ENCODE measurements at places on chromosomes 1 and 21. TPM values are rescaled to one million over a fixed set of nuclear protein-coding genes. Genes with fewer than 3 reads are reported as not detected.

Gene TEX38
- total RNA-seq, result not detected

Gene HEYL
- 0.19 TPM for total RNA-seq

Gene LYPD8
- total RNA-seq, result not detected

Gene ANGPTL3
- total RNA-seq, result not detected
